Spleen (tissue), 13 donors: ENCODE measurements at places on chromosomes 5 and 9. TPM values are rescaled to one million over a fixed set of nuclear protein-coding genes. Genes with fewer than 3 reads are reported as not detected.

The NIM1K gene
- total RNA-seq: 0.39 TPM

The KCNIP1 gene
- 9.9 TPM for total RNA-seq

The HTR1A gene
- total RNA-seq: not detected

The CTXN3 gene
- total RNA-seq: not detected

The PCDHB12 gene
- total RNA-seq: 1.5 TPM

The SNX30 gene
- 19.2 TPM for total RNA-seq

The SPACA9 gene
- total RNA-seq: 2.6 TPM

The CCDC171 gene
- 2.1 TPM for total RNA-seq

The CCL27 gene
- total RNA-seq: not detected

GRCh38 chr9:138112090-138112748 lies 234.6 kb downstream of the CACNA1B start:
- peak; percentile 37 for DNase-seq

GRCh38 chr5:126514558-126515141 lies 80.4 kb downstream of the ALDH7A1 start:
- no peak for DNase-seq

DNA sequence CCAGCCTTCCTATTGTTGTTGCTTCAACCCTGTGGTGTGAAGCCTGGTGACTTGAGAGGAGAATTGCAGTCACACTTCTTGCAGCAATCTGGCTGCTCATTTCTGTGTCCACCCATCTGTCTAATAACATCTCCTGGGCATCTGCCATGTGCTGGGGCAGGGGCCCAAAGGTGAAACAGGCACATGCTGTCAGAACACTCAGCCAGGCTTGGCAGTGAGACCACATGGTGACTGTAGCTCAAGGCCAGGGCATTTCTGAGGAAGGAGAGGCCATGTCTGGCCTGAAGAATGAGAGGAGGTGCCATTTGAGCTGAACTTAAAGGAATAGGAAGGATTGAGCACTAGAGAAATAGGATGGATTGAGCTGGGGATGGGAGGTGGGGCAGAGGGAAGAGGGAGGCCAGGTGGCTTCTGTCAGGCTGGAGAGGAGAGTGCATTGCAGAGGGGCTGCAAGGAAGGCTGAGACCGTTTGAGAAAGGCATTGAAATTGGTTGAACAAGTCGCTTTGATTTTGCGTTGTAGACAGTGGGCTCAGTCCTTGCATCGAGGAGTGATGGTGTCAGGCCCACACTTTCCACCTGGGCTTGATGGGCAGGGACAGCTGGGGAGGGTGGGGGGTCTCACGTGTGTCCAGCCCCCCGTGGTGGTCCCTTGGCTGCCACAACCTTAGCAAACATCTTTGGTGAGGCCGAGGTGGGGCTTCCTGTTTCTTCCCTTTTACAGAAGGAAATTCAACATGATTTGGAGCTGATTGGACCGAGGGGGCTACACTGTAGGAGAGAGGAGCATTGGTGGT lies 222.4 kb downstream of the CACNA1B start:
- no peak for DNase-seq

DNA sequence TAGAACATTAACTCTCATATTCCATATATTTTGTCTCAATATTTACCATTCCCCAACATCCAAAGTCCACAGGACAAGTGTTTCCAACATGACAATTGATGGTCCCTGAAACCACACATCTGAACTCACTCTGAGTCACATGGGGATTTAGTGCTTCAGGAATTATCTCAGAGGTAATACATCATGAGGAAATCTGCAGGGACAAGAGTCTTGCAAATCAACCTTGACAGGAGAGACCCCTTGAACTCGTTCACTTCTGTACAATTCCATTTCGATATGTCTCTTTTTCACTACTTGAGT lies 119.7 kb upstream of the ABCA1 start:
- no peak for DNase-seq

GRCh38 chr5:84384604-84385575 lies at the start of gene EDIL3:
TSS of gene EDIL3 (minus strand) at chr5:84384880. CDS start at chr5:84384374, 506 bp downstream.
- DNase-seq: peak; percentile 69

- peak; percentile 93 for DNase-seq
Measured at GRCh38 chr5:43007246-43007910, 32.7 kb downstream of the ANXA2R start.

- no peak for DNase-seq
Measured at GRCh38 chr9:21095561-21095960, 17.8 kb upstream of the IFNB1 start.

GRCh38 chr9:76162086-76162730 lies 232.0 kb downstream of the RFK start:
- DNase-seq: no peak

DNA sequence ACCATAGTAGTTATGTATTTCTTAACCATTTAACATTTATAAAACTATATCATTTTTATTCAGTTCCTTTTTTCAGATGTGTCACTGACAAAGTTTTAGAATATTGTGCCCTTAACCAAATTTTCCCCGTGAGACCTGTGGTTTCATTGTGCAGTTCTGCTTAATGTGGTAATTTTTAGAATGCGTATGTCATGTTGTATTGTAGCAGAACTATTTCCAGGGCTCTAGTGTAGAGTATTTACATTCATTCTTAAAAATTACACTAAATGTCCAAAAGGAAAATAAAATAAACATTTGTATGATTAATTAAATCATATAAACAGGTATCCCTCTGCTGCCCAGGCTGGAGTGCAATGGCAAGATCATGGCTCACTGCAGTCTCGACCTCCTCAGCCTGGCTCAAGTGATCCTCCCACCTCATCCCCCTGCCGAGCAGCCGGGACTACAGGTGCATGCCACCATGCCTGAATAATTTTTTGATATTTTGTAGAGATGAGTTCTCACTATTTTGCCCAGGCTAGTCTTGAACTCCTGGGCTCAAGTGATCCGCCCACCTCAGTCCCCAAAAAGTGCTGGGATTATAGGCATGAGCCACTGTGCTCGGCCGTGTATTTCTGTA lies 15.4 kb downstream of the SERINC5 start:
- DNase-seq: no peak

- DNase-seq: no peak
Measured at GRCh38 chr5:38758774-38759600, 86.8 kb upstream of the OSMR start.

DNA sequence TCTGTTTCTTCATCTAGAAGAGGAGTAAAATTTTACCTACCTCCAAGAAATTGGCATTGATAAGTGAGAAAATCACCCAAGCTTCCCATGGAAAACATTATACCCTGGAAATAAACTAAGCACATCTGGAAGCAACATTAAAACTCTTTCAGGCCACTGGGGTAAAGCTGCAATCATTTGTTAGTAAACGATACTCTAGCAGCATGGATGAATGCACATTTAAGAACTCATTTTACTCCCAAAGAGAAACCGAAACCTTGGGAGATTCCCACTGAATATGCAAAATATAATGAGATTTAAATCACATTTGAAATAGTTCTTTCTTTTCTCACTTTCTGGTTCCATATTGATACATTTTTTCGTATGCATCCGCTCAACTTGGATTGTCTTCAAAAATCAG lies 467.5 kb downstream of the EFNA5 start:
- no peak for DNase-seq

- DNase-seq: no peak
Measured at GRCh38 chr5:167696558-167697314, 594.7 kb upstream of the WWC1 start.

DNA sequence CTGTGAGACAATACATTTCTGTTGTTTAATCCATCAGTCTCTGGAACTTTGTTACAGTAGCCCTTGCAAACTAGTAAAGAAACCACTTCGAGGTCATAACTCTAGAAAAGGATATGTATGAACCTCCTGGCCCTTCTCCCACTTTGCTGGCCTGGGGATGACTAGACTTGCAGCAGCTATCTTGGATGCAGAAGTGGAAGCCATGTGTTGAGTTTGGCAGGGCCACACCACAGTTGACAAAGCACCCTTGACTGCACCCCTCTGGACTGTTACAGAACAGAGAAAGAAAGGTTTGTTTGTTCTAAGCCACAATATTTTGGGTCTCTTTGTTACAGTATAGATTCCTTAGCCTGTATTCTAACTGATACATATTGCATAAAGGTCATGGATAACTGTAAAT lies 183.2 kb upstream of the TAS2R1 start:
- DNase-seq: no peak
